Jurkat, Clone E6-1 (cell line): ENCODE measurements at places on chromosomes 11 and 22.

DNA sequence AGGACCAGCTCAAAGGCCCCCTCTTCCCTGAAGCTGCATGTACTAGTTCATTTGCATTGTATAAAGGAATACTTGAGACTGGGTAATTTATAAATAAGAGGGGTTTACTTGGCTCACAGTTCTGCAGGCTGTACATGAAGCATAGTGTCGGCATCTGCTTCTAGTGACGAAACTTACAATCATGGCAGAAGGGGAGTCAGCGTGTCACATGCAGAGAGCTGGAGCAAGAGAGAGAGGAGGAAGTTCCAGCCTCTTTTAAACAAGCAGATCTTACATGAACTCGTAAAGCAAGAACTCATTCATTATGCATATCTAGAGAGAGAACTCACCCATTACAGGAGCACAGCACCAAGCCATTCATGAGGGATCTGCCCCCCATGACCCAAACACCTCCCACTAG is 7.1 kb upstream of the HMGXB4 start:
- DNase-seq = no peak

GRCh38 chr11:60923326-60923725 is 934 bp upstream of the TMEM132A start:
- DNase-seq = no peak

DNA sequence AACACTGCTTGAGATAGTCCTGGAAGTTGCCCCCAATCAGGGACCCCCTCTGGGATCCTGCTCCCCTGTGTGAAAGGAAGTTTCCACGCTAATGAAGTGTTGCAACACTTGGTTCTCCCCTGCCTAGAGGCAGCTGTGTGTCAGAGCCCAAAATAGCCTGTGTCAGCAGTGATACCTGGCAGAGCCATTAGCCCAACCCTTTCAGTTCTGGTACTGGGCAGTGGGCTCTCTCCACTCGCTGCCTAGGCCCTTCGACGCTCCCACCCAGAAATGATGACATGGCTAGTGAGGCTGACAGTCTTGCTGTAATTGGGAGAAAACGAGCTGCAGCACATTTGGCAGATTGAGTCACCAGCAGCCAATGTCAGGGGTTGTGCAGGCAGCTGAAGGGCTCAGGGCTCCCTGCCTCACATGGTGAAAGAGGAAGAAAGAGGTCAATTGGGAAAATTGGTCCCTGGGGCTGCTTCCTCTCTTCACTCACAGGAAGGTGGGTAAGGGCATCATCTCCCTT is 1.4 kb upstream of the NXF1 start:
- DNase-seq = no peak

GRCh38 chr11:66958956-66959274 is 732 bp upstream of the PC start:
- no peak for DNase-seq

GRCh38 chr22:23226497-23226850 is 46.2 kb downstream of the BCR start:
- DNase-seq = no peak

DNA sequence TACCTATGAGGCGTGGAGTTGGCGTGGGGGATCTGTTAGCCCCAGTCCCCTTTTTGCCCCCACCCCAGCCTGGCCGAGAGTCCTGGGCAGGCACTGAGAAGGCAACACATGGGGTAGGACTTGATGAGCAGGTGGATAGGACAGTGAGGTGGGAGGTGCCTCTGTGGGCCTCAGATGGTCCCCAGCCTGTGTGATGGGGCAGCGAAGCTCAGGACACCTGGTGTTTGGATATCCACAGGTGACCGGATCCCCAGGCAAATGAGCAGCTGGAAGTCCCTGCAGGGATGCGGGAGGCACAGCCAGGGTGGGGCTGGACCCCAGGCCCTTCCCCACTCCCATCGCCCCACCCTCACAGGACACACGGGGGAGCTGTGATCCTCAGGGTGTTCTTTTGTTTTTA is 9.7 kb downstream of the FBLN1 start:
- DNase-seq = no peak

- DNase-seq = no peak
Measured at GRCh38 chr11:13215149-13215548, 62.4 kb upstream of the BMAL1 start.

DNA sequence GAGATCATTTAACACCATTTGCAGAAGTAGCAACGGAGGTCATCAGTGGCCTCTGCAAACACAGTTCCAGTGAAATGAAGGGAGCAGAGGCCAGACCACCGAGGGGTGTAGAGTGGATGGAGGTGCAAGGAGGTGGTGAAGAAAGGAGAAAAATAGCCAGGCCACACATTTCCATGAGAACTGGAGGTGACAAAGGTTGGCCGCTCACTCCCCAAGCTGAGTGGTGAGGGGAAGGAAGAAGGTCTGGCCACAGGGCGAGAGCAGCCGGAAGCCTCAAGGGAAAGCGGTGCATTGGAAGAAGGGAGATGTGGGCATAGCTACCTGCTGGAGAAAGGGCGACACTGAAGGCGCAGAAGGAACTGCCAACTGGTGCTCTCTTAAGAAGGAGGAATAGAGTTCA is 20.1 kb upstream of the TMPRSS4 start:
- no peak for DNase-seq

- DNase-seq = no peak
Measured at GRCh38 chr11:117176186-117176585, 2.4 kb upstream of the SIDT2 start.

DNA sequence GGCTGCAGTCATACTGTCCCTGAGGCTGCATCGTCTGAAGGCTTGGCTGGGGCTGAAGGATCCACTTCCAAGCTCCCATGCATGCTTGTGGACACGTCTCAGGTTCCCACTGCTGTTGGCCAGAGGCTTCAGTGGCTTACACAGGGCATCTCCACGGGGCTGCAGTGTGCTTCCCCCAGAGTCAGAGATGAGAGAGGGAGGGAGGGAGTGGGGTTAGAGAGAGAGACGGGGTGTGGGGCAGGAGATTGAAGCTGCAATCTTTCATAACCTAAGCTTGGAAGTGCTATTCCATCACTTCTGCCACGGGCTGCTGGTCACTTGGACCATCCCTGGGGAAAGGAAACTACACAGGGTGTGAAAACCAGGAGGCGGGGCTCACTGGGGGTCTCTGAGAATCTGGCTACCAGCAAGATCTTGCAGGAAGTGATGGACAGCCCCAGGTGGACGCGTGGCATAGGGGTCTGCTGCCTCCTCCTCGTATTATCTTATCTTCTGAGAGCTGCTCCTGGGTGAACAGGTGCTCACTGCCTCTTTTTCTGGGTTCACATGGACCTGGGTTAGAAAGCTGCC is 63.0 kb upstream of the MYEOV start:
- no peak for DNase-seq

DNA sequence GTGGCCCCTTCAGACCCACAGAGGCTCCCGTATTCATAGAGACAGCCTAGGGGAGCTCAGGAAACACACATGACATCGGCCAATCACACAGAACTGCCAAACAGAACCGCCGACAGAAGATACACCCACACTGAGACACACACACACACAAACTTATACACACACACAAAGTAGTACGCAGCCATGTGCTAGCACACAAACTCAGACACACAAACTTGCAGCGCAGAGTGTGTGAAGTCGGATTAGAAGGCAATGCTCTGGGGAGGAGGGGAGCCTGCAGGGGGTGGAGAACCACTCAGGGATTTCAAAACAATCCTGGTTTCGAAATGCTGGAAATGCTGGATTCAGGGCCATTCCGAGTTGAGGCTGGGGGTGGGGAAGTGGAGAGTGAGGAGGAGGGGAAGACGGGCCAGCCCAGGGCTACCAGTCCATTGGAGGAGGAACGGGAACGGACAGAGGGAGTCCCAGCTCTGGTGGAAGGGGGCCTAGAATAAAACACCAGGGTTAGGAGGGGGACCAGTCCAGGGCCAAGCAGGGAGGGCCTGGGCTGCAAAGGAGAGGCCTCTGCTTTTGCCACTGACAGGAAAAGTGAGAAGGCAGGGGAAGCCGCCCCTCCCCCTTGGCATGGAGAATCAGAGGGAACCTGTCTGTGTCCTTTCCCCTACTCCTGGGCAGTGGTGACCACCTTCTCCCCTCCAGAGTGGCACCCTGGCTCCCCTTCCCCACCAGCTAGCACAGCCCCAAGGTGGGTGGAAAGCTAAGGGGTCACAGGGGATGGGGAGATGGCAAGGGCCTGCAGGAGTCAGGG is 4.4 kb downstream of the BCL9L start:
- DNase-seq = no peak

DNA sequence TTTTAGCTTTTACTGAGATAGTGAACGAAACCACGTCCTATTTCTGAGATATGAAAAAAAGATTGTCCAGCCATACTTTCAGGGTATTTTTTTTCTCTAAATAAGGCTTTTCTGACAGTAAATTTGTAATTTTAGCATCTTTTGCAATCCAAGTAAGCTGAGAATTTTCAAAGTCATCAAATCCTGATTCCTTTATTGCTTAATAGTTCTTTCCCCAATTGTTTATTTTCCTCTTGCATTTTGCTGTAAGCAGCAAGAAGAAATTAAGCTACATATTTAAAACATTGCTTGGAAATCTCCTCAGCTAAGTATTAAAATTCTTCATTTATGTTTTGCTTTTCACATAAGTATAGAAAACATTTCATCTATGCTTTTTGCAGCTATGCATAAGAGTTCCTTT is 493.3 kb upstream of the CCDC179 start:
- no peak for DNase-seq

GRCh38 chr11:134760299-134760698 is 348.3 kb upstream of the B3GAT1 start:
- no peak for DNase-seq

DNA sequence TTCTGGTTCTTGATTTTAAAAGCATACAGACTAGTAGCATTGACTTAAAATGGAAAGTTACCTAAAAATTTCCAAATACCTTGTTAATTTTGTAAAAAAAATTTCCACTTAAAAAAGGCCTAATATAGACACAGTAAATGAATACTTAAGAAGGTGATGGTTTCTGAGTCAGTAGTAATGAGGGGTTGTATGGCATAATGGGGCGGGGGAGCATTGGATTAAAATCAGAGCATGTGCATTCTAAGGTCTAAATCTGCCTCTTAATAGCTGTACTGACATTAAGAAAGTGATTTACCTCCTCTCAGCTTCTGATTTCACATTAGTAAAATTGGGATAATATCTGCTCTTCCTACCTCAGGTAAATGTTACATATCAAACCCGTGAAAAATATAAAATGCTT is 446.5 kb downstream of the AASDHPPT start:
- DNase-seq = no peak

DNA sequence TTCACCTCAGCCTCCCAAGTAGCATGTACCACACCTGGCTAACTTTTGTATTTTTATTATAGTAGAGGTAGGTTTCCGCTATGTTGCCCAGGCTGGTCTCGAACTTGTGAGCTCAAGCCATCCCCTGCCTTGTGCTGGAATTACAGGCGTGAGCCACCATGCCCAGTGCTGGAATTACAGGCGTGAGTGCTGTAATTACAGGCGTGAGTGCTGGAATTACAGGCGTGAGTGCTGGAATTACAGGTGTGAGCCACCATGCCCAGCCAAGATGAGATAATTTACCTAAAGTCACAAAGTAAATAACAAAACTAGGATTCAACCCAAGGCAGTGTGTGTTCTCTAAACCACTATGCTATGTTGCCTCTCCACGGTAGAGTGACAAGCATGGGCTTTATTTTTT is 3.6 kb upstream of the UBXN1 start:
- DNase-seq = no peak

GRCh38 chr22:19824926-19825339 is 29.7 kb downstream of the GNB1L start:
- no peak for DNase-seq

DNA sequence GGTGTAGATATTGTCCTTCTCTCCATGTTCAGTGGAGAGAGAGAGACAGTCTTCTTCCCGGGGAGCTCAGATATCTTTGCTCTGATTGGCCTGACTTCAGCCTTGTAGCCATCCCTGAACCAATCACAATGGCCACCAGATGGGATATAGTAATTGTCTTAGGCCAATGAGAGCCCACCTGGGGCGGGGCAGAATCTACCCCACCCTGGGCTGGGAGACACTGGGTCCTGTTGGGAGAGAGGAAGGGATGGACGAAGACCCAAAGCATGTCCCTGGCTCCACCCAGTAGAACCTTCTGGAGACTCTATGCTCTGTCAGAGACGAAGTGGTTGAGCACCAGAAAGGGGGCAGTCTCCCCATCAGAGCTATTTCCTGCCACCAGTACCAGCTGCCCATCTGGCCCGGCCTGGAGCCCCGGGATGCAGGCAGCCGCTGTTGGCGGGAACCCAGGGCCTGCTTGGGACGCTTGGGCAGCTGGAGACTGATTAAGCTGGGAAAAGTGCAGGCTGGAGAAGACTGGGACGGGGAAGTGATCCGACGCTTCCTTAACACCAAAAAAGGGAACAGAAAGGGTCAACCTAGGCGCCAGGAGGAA is 31.6 kb upstream of the CBX7 start:
- no peak for DNase-seq

DNA sequence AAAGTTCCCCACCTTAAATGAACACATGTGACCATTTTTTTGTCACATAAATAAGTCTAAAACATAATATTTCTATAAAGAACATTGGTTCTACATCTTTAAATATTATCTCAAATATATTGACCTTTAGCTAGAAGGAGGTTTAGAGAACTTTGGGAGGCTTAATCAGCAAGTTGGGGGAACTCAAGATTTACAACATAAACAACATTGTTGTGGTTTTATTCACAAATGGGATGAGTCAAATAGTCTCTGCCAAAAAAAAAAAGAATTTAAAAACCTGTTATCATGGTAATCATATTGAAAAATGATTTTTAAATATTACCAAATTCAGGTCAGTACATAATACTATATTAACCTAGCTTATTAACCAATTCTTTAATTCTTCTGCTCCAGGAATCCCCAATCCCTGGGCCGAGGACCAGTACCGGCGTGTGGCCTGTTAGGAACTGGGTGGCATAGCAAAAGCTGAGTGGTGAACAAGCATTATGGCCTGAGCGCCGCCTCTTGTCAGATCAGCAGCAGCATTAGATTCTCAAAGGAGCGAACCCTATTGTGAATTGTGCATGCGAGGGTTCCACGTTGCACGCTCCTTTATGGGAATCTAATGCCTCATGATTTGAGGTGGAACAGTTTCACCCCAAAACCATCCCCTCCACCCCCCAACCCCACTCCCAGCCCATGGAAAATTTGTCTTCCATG is 98.2 kb downstream of the RDX start:
- no peak for DNase-seq

GRCh38 chr11:19795082-19795481 is 82.4 kb downstream of the NAV2 start:
- no peak for DNase-seq

DNA sequence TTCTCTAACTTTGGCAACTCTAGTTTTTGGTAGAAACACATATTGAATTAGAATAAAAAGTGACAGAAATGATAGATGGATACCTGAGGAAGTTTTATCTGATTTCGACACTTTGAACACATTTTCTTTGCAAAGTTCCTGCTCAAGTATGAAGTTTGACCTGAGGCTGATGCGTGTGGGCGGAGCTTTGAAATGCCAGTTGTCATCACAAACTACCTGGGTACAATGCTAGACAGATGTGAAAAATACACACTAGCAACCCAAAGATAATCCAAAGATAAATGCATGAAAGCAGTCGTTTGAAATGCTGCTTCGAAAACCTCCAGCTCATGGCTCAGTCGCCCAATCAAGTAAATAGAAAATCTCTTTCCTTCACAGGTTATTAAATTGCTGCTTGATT is 54.8 kb downstream of the CD44 start:
- no peak for DNase-seq
